Germinal center (tissue), 1 donor: ENCODE measurements at places on chromosomes 1 and 21.

DNA sequence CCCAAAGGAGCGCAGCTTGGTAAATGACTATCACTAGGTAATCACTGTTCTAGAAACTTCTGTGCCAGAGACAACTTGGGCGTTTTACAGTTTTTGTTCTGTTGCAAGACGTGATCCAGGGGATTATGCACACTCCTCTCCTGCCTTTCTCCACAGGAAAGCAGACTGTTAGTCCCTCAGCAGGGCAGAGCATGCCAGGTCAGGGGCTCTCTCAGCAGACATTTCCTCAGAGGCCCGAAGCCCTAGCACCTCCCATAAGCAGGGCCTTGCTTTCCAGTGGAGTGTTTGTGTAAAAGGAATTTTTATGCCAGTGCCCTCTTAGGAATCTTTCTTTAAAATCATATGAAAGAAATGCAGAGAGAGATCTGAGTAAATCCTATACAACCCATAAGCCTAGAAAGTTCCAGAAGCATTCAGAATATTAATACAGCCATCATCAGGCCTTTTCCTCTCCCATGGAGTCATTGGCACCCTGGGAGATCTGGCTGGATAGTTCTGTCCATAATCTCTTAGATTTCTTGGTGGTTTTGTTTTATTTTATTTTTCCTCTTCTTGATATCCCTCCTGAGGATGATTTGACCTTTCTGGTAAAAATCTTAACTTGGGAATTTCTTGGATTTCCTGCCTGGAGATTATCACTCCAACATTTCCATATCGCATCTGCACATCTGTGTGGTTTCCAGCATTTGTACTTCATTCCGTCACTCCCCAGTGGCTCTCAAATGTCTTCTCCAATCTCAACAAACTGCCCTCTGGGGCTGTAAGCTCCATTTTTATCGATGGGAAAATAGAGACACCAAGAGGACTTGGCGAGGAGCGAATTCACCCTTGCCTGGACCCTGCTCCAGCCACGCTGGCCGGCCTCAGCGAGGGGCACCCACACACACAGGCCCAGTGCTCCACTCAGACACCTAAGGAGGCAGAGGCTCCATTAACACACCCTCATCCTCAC lies 116.1 kb downstream of the PSMG1 start:
- DNase-seq = no peak

- DNase-seq = no peak
These were observed 53.8 kb upstream of the APP start for GRCh38 chr21:26224366-26224765.

GRCh38 chr1:222454186-222454585 lies 93.7 kb downstream of the HHIPL2 start:
- DNase-seq = no peak

- no peak for DNase-seq
These were observed 170.1 kb downstream of the TRABD2B start for GRCh38 chr1:47827109-47827508.

- no peak for DNase-seq
These were observed 79.6 kb downstream of the RGL1 start for GRCh38 chr1:183884526-183884925.

GRCh38 chr1:220726634-220727033 lies 21.5 kb upstream of the MTARC2 start:
- DNase-seq = peak; percentile 32

- no peak for DNase-seq
These were observed 17.6 kb downstream of the INTS3 start for GRCh38 chr1:153745417-153745816.
